ENCODE measurements at places on chromosomes 7 and 10.

- DNase-seq = no peak
These were observed 88.9 kb downstream of the GPR26 start for GRCh38 chr10:123755061-123755460.

- no peak for DNase-seq
These were observed 64.4 kb downstream of the ENTPD1 start for GRCh38 chr10:95820363-95820762.

GRCh38 chr10:131651674-131652437, 249.0 kb upstream of the PPP2R2D start:
- no peak for DNase-seq

DNA sequence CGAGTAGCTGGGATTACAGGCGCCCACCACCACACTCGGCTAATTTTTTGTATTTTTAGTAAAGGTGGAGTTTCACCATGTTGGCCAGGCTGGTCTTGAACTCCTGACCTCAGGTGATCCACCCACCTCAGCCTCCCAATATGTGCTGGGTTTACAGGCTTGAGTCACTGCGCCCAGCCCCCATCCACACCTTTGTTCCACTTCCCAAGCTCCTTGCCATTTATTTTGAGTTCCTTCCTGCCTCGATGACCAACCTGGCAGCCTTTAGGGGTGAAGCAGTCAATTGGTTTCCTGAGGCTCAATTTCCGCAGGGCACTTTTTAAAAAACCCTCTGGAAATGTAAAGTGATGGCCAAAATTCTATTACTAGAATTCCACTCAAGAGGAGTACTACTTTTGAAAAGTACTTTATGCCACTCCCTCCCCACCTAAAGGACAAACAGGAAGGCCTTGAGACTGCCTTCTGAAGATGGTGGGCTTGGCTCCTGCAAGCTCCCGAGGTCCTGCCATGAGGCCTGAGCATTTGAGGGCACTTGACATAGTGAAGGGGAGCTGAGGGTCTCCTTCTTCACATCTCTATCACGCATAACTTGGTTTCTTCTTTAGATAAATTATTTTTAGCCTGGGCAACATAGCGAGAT, 32.5 kb upstream of the RBM33 start:
- no peak for DNase-seq

DNA sequence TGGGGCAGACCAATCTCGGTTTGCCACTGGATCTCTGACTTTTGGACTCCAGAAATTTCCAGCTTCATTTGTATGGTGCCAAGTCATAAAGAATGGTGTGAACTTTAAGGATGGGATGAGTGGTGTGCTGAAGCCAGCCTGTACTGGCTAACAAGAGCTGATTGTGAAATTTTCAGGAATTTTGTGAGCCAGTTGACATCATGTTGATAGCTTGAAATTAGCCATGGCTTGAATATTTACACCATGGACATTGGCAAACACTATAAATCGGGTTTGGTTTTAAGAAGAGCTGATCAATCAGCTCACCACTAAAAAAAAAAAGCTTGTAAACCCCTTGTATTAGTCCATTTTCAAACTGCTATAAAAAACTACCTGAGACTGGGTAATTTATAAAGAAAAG, 14.1 kb upstream of the MYH16 start:
- no peak for DNase-seq

DNA sequence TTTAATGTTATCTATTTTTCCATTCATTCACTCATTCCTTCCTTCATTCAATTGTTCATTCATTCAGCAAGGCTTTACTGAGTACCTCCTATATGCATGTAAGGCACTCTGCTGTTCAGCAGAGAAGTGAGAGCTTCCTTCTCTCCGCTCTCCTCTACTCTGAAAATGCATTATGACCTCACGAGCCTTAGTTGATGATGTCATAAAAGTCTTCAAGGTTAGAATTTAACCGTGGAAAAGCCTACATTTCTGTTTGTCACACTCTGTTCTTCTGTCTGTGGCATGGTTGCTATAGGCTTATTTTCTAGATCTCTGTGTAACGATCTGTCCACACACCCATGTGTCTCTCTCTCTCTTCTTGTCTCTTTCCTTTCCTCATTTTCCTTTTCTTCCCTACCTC, 17.1 kb downstream of the ODAD2 start:
- DNase-seq = no peak

DNA sequence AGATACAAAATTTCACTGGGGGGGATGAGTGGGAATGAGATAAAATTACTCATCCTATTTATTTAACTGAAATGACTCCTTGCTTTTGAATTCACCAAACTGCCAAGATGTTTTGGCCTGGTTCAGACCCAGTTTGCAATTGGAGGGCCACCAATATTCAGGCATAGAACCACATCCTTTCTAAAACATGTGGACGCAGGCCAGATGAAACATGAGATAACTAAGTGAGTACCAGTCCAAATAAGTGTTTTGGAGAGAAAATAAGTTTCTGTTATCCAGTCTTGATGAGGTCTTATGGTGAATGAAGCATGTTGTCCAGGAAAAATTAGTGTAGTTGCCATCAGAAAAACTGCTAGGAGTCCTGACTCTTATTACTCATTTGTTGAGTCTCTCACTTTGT, 36.3 kb upstream of the PDK4 start:
- DNase-seq = no peak

GRCh38 chr10:5457741-5458140, 41.6 kb downstream of the CALML5 start:
- no peak for DNase-seq

DNA sequence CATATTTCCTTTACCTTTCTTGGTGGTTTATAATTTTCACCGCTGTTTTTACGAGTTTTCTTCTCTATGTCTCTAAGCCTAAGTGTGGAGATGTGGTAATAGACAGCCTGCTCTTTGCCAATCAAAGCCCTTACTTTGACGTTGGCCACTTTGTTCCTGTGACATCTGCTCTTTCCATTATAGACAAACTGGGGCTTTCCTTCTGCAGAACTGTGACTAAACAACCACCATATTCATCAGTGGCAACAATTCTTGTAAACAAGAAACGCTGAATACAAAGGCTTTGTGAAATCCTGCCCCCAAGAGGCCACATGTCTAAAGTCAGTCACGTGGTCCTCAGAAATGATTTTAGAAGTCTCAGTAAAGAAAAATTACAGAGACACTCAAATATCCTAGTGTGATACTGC, 59.6 kb upstream of the CAPZA2 start:
- no peak for DNase-seq

- DNase-seq = no peak
These were observed 285.2 kb downstream of the PTPRN2 start for GRCh38 chr7:158302274-158303070.

DNA sequence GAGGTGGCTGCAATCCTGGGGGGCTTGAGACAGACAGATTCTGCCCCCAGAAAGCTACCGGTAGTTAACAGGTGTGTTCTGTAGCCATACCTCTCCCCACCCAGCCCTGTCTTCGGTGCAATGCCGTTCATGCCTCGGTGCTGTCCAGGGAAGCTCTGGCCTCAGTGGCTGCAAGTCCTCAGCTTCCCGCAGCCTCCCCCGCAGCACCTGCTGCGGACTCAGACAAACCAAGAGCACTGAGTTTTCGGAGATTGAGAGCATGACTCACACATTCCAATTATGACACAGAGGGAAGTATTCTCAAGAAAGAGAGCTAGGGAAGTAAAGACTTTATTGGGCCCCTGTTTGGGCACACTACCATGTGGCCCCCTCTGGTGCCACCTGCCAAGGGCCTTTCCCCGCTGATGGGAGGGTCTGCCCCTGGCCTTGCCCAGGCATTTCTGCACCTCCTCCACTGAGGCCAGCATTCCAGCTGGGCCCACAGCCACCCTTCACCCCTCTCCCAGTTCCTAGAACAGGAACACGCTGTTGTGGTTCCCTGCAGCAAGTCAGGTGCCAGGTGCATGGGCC, 30.2 kb upstream of the EZH2 start:
- DNase-seq = no peak

DNA sequence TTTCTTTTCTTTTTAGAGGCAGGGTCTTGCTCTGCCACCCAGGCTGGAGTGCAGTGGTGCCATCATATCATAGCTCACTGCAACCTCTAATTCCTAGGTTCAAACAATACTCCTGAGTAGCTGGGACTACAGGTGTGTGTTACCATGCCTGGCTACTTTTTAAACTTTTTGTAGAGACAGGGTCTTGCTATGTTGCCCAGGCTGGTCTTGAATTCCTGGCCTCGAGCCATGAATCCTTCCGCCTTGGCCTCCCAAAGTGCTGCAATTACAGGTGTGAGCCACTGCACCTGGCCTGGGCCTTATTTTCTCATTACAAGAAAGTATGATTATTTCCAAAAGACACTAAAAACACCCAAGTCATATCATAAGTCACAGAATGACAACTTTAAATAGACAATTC, 106.6 kb downstream of the CDK6 start:
- no peak for DNase-seq

- no peak for DNase-seq
These were observed 17.2 kb downstream of the SGPL1 start for GRCh38 chr10:70832852-70833528.

DNA sequence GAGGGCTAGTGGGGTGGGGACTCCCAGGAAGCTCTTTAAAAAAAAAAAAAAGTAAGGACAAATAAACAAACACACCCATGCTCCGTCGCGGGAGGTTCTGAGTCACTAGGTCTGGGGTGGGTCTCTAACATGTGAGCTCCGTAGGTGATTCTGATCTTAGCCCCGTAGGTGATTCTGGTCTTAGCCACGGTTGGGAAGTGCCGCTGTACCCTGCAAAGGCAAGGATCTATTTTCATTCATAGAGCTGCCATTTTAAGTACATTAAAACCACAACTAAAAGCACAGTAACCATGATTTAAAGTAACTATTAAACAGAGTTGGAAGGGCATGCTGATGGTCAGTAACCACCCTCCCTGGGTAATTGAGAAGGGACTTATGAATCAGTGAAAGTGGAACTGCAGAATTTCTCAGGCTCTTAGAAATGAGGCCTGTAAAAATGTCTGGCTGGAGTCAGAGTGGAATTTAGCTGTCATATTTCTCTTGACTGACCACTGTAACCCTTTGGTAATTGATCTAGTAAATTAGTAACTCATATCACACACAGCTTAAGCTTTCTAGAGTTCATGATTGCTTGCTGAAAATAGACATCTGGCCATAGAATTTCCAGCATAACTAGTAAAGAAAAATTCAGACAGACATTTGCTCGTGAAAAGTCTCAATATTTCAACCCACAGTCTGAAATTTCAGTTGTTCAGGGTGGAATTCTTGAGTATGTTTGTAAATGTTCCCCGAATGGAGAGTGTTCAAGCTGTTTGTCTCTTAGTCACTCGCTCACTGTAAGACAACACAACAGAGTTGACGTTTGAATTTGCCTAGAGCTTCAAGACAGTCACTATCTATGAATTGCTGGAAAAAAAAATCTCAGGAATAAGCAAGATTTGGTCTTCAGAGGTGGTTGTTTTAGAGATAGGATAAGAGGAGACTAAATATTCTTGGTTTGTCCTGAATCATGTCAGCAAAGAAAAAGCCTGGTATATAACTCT, 34.2 kb upstream of the TCF7L2 start:
- no peak for DNase-seq

GRCh38 chr7:41628901-41629300, 74.0 kb downstream of the INHBA start:
- no peak for DNase-seq

- no peak for DNase-seq
These were observed 50.2 kb downstream of the TFAM start for GRCh38 chr10:58435297-58435985.

GRCh38 chr7:5424749-5425506, 1.3 kb upstream of the TNRC18 start:
- no peak for DNase-seq

GRCh38 chr7:418636-419280, 100.9 kb downstream of the PDGFA start:
- DNase-seq = no peak

DNA sequence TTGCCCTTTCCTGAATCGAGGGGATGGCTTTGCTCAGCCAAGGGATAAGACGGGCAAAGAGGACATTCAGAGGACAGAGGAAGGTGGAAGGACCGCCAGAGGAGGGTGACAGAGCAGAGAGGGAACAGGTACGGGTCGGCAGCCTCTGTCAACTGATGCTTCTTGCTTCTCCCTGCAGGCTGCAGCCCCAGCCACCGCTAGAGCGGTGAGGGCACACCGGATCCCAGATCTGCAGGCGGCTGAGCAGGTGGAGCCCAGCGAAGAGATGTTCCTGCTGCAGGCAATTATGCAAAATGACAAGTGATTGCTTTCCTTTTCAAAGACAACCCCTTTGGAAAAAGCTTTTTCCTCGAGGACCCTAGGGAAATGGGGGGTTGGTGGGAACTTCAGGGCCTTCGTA, 181.9 kb upstream of the ANKRD30A start:
- no peak for DNase-seq

GRCh38 chr10:27620430-27621397, 116.6 kb downstream of the RAB18 start:
- no peak for DNase-seq

GRCh38 chr7:87886875-87887274, 10.6 kb downstream of the DBF4 start:
- no peak for DNase-seq

DNA sequence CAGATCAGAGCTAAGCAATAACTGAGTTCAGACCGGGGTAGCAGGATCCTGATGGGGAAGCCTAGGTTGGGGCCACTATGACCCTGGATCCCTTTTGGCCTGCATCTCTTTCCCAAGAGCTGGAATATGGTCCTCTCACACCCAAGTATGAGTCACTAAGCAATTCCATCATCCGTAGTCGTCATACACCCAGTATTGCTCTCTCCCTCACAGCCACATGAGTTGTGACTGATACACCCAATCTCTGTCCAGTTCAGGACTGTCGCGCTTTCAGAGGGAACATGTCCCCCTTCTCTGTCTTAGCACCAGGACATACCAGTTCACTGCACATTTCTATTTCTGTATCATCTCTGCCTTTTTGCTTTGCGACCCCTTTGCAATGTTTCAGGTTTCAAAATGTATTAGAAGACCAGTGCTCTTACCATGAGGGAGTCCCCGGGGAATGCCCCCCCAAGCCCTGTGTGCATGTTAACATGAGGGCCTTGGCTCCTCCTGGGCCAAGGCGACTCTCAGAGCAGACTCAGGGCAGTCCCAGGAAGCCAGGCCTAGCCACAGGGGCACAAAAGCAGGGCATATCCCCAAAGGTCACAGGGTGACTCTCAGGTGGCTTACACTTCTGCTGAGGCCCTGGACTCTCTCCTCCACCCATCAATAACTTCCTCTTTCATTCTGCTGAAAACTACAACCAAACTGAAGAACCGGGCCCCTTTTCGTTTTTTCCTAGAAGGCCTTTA, 75.3 kb upstream of the SAMD8 start:
- no peak for DNase-seq

- no peak for DNase-seq
These were observed 37.2 kb downstream of the FAM13C start for GRCh38 chr10:59325116-59325515.

DNA sequence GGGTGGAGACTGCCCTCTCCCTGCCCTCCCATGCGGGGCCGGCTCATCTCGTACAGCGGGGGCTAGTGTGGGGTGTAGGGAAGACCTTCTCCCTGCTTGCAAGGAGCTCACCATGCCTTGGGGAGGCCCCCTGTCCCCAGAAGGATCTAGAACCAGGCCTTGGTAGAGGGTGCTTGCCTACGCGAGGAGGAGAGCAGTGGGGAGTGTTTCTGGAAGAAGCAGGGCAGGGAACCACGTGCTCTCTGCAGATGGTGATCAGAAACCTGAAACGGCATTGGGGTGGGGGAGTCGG, 2.7 kb downstream of the MAFK start:
- DNase-seq = no peak

- DNase-seq = no peak
These were observed 160.9 kb upstream of the SLC13A1 start for GRCh38 chr7:123360631-123361030.

All from stimulated activated CD8-positive, alpha-beta memory T cell treated with anti-CD3 and anti-CD28 coated beads, Interleukin-4, amount 100 ng/mL, for 1 hour (primary cell).